ENCODE measurements at places on chromosomes 3 and 15.

- no peak for DNase-seq
These were observed 55.4 kb upstream of the ARHGEF3 start for GRCh38 chr3:56857178-56857577.

- DNase-seq = no peak
These were observed 26.4 kb upstream of the KLF13 start for GRCh38 chr15:31300208-31300661.

DNA sequence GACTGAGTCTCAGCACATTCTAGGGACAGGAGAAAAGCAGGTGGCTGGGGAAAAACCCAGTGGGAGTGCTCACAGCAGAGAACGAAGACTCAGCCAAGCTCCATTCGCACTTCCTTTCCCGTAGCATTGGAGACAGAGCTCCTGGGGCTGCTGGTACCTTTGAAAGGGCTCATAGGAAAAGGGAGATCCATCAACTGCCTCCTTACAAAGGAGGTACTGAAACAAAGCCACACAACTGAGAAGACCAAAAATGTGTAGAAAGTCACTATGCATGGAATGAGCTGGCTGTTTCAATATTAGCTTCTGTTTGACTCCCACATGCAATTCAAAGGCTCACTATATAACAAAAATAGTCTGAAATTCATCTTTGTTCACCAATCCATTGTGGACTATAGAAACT lies 16.9 kb downstream of the STIMATE start:
- no peak for DNase-seq

DNA sequence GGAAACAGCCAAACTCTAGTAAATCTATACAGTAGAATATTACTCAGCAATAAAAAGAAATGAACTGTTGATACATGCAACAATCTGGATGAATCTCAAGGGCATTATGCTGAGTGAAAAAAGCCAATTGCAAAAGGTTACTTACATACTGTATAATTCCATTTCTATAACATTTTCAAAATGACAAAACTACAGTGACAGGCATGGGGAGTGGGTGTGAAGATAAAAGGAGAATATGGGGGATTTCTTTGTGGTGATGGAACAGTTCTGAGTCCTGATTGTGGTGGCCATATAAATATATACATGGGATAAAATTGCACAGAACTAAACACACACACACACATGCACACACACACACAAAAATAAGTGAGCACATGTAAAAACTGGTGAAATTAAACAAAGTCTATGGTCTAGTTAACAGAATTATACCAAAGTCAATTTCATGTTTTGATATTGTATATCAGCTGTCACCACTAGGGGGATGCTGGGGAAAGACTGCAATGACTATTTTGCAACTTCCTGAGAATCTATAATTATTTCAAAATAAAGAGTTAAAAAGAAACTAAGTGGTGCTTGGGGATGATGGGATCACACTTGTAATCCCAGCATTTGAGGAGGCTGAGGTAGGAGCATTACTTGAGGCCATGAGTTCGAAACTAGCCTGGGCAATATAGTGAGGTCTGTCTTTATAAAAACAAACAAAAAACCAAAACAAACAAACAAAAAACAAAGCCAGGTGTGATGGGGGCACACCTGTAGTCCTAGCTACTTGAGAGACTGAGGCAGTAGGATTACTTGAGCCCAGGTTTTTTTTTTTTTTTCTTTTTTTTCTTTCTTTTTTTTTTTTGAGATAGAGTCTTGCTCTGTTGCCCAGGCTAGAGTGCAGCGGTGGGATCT lies 66.0 kb downstream of the SPTSSB start:
- peak; percentile 59 for DNase-seq

DNA sequence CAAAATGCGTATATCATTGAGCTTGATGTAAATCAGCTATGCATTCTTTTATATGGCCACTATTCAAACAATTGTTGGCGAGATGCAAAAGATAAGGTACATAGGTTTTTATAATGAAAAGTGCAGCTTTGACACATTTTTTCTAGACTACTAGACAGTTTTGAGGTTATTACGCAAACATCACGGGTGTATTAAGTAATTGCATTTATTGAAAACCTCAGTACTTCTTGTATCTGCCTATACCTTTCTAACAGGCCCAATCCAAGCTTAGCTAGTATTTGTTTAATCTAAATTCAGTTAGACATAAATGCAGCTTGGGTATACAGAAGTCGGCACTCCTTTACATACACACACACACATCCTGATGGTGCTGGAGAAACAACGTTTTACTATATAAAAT lies 2.7 kb downstream of the SPESP1 start:
- no peak for DNase-seq

GRCh38 chr15:52361975-52362494 lies 66.4 kb upstream of the MYO5C start:
- no peak for DNase-seq

DNA sequence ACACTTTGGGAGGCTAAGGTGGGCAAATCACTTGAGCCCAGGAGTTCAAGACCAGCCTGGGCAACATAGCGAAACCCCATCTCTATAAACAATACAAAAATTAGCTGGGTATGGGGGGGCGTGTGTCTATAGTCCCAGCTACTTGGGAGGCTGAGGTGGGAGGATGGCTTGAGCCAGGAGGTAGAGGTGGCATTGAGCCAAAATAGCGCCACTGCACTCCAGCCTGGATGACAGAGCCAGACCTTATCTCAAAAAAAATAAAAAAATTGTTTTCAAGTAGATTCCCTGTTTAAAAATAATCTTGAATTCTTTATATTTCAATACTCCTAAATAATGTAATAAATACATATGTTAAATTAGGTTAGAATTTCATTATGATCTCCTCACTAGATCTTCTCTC lies 9.8 kb downstream of the HMCES start:
- DNase-seq = no peak

DNA sequence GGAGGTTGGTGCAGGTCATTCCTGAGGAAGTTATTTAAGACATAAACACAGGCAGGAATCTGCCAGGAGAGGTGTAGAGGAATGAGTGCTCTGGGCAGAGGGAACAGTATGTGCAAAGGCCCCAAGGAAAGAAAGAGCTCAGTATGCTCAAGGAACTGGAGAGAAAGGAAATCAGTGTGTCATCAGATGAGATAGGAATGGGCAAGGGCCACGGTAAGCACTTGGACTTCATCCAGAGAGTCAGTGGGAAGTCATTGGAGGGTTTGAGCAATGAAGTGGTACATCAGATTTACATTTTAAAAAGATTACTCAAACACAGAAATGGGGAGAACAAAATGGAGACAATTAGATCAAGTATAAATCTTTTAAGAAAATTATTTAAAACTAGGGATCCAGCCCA lies 272.2 kb downstream of the ADAMTSL3 start:
- no peak for DNase-seq

DNA sequence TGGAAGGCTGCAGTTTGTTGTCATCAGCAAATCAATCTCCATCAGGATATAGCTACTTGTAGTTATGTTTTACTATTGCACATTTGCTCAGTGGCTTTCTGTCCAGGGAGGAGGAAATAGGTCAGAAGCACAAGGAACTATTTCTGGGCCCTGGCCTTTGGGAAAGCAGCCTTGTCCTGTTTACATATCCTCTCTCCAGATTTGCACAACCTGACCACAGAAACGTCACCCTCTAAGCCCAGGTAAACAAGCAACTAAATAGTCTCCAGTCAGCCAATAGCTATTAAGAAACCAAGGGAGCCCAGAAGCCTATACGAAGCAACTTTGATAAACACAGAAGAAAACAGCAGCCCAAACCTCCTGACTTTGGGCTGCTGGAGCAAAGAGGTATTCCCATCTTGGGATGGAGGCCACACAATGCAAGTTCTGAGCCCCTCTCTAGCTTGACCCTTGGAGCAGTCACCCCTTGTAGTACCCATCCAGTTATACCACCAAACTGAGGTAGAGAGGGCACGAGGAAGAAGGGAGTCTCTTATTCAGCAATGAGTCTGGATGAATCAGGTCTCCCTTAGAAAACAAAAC lies 2.3 kb upstream of the FEM1B start:
- DNase-seq = peak; percentile 97

GRCh38 chr3:152309031-152309430 lies 40.3 kb downstream of the MBNL1 start:
- no peak for DNase-seq

DNA sequence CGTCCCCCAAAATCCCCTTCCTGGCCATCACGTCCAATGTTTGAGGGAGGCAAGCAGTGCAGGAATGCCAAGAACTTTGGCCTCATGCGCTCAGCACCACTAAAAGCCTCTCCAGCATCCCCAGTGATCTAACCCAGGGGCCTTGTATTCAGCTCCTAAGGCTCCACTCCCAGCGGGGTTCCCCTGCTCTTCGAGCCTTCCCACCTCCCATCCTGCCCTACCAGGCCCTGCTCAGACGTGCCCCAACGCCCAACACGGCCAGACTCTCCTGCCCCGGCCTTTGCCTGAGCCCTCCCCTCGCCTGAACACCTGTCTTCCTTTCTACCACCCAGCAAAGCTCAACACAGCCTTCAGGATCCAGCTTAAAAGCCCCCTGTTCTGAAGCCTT lies 30.5 kb downstream of the PLXND1 start:
- no peak for DNase-seq

- no peak for DNase-seq
These were observed 100.6 kb downstream of the IL1RAP start for GRCh38 chr3:190614226-190615059.

DNA sequence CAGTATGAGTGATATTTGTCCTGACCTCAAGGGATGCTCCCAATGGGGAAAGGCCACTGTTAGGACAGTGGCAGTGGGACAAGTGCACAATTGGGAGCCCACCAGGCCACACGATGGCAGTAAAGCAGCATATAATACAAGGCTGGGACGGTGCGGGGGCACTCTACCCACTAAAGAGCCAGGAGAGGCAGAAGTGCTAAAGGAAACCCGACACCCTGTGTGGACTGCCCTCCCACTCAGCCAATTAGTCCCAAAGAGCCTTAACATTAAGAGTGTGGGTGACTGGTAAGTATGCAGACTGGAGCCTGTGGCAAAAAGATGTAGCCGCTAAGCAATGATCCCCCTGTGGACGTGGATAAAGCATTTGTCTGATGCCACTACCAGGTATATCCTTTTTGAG lies 8.2 kb upstream of the ZNF589 start:
- DNase-seq = peak; percentile 90

- DNase-seq = no peak
These were observed 607.2 kb downstream of the OTOL1 start for GRCh38 chr3:162103808-162104207.

GRCh38 chr3:120227710-120228347 lies 57.2 kb downstream of the GPR156 start:
- no peak for DNase-seq

- no peak for DNase-seq
These were observed 27.9 kb upstream of the TGFBR2 start for GRCh38 chr3:30578479-30578878.

GRCh38 chr3:159082519-159082918 lies 280.7 kb downstream of the MFSD1 start:
- no peak for DNase-seq

GRCh38 chr3:108381529-108382140 lies 85.3 kb downstream of the HHLA2 start:
- DNase-seq = no peak

DNA sequence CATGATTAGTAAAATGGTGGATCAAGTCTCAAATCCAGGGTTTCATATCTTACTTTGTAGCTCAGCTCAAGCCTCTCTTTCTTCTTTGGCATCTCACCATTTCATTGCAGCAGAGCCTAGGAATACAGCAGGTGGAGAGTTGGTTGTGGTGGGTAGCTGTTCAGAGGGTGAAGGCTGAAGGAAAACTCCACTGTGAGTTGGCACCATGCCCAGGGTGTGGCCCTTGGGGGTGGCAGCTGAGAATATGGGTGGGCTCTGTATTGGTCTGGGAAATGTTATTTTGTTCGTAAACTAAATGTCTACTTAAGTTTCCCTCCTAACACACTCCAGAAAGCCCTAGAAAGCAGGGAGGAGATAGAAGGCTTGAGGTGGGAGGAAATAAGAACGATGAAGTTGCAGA lies 1.7 kb upstream of the MAP1A start:
- no peak for DNase-seq

GRCh38 chr3:134998855-134999254 lies 203.8 kb downstream of the EPHB1 start:
- no peak for DNase-seq

DNA sequence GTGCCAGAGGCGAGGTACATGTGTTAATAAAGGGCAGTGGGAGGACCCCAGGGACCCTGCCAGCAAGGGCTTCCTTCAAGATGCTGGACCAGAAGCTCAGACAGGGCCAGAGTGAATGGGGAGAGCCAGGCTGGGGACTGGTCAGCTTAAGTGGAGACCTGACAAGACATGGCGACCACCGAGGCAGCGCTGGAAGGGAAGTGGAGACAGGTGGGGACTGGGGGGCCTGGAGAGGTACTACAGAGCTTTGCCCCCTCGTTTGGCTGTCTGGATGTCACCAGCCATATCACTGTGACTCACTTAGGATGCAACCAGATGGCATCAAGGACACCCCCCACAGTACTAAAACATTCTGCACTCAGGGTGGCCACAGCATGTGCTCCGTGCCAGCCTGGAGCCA lies 97.9 kb downstream of the ADCY5 start:
- DNase-seq = no peak

DNA sequence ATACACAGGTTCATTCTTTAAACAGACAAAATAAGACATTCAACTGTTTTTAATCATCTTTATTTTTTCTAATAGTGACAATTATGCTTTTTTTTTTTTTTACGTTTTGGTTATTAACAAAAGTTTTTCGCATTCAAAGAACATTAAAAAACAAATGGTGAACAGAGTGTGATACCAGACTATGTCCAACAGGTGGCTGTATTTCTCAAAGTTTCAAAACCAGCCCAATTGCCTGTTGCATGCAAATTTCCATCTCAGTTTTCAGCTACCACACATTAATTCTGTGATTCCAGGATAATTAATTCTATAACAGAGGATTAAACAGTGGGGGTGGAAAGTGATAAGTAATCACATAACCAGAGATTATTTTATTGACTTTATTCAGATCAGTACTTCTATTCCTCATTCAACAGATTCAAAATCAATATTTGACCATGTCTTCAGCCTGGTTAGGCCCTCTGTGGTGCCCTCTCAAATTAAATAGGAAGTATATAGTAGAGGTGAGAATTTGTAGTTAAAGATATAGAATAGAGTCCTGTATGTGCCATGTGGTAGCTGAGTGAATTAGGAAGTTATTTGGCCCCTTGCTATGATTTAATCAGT lies 122.2 kb upstream of the DCBLD2 start:
- DNase-seq = peak; percentile 55

GRCh38 chr3:98734306-98734705 lies 28.8 kb upstream of the ST3GAL6 start:
- DNase-seq = no peak

DNA sequence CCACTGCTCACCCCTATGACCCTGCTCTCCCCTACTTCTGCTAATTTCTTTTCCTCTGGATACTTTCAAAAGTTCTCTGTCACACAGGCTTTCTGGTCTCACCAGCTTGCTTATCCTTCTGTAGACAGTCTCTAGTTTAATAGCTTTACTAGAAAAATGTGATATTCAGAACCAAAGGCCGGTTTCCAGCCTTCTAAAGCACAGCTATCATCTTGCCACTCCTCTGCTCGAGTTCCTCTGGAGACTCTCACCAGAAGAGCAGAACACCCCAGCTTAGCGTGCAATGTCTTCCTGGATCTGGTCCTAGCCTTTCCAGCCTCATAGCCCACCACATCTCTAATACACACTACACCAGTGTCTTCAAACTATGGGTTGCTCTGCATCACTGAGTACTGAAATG lies 1.8 kb upstream of the VPS8 start:
- no peak for DNase-seq

- DNase-seq = no peak
These were observed 237.3 kb downstream of the SHOX2 start for GRCh38 chr3:157868946-157869345.

GRCh38 chr3:185221203-185221602 lies 32.6 kb downstream of the EHHADH start:
- no peak for DNase-seq

- peak; percentile 41 for DNase-seq
These were observed 80.7 kb upstream of the ALDH1L1 start for GRCh38 chr3:126261037-126261436.

GRCh38 chr15:66682865-66683264 lies 19.2 kb upstream of the SMAD6 start:
- no peak for DNase-seq
